ENCODE measurements at places on chromosomes 16 and 17.

DNA sequence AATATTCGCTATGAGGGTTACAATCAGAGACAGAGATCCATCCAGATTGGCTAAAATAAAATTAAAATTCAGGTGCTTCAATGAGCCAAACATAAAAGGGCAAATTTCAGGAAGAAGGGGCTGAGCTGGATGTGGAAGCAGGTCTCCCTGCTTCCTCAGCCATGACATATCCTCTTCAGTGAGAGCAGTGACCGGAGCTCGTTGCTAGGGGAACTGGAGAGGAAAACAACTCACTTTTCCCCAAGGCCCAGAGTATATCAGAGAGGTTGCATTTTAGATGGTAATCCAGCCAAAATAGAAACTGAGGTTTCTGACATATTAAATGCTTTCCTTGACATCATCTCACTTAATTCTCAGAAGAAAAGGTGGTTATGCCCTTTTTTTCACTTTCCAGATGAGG lies 503.5 kb downstream of the HS3ST4 start:
- no peak for DNase-seq

DNA sequence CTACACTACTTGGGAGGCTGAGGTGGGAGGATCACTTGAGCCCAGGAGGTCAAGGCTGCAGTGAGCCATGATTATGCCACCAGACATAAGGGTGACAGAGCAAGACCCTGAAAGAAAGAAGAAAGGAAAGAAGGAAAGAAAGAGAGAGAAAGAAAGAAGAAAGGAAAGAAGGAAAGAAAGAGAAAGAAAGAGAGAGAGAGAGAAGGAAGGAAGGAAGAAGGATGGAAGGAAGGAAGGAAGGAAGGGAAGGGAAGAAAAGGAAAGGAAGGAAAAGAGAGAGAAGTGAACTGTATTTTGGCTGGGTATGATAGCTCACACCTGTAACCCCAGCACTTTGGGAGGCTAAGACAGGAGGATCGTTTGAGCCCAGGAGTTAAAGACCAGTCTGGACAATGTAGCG lies 24.3 kb upstream of the PYY start:
- DNase-seq, result no peak

DNA sequence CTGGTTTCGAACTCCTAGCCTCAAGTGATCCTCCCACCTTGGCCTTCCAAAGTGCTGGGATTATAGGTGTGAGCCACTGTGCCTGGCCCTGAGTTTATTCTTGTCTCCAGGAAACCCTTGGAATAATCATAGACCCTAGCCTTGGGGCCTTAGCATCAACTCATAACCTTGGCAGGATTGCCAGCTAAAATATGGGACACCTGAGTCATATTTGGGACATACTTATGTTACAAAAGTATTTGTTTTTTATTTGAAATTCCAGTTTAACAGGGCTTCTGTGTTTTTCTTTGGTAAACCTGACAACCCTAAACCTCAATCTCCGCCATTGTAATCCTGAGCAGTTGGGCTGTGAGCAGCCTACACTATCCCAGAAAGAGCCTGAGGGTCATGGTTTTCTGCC lies 28.6 kb upstream of the TNS4 start:
- DNase-seq, result no peak

- no peak for DNase-seq
Measured at GRCh38 chr17:14953405-14953804, 311.7 kb downstream of the PMP22 start.

GRCh38 chr16:66273053-66273452 lies 93.4 kb upstream of the CDH5 start:
- no peak for DNase-seq

GRCh38 chr17:72667096-72668063 lies 425.1 kb downstream of the SLC39A11 start:
- no peak for DNase-seq

DNA sequence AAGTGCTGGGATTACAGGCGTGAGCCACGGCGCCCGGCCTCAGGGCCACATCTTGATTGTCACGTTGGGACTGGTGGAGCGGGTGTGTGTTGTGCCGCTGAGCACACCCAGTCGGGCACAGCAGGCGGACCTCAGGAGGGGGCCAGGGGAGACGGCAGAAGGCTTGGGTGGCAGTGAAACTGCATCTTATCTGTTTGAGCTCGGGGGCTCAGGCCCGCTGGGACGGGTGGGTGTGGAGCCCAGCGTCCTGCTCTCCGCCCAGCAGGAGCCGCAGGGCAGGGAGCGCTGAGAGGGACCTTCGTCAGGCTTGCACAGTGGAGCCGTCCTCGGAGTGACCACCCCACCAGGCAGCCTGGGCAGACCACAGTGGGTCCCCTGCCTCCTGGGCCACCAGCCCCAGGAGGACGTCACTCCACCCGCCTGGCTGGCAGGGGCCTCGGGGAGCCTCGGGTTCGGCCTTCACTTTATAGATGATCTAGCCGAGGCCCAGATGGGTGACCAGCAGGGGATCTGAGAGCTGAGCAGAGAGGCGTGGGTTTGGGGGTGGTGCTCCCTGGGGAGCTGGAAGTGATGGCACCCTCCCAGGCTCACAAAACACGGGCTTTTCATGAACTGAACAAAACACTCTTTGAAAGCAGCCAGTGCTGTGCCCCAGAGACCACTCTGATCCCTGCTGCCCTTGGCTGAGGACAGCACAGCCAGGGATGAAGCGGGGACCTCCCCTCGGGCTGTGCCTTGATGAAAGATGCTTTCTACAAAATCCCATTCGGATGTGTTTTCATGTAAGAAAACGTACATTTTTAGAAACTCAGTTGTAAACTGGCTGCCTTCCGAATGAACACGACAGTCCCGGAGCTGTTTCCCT lies 181.1 kb downstream of the SEC14L1 start:
- DNase-seq, result no peak

GRCh38 chr16:46947900-46948547 lies 25.4 kb downstream of the DNAJA2 start:
- no peak for DNase-seq

- DNase-seq, result peak; percentile 29
Measured at GRCh38 chr16:54932737-54933254, 2.1 kb downstream of the IRX5 start.

- DNase-seq, result no peak
Measured at GRCh38 chr17:68740555-68741447, 139.6 kb upstream of the FAM20A start.

- peak; percentile 23 for DNase-seq
Measured at GRCh38 chr17:58156839-58157803, 8.9 kb downstream of the OR4D1 start.

GRCh38 chr17:2438823-2439222 lies 38.0 kb upstream of the MNT start:
- DNase-seq, result no peak

- DNase-seq, result no peak
Measured at GRCh38 chr16:79047337-79047736, 553.2 kb downstream of the MAF start.

DNA sequence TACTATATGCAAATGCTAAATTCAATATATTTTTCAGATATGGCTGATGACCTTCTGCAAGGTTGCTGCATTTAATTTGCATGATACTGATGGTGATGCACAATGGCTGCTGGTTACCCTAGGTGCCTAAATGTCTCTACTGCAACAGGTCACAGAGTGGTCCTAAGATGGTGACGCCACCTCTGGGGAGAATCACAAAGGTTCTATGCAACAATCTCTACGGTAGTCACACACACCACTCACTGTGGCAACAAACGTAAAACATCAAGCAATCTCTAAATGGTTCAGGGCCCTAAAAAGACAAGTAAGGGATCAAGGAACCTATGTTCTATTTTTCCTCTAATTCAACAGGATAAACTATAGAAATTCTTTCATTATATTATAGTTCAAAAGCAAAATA lies 293.3 kb downstream of the CEP112 start:
- no peak for DNase-seq

DNA sequence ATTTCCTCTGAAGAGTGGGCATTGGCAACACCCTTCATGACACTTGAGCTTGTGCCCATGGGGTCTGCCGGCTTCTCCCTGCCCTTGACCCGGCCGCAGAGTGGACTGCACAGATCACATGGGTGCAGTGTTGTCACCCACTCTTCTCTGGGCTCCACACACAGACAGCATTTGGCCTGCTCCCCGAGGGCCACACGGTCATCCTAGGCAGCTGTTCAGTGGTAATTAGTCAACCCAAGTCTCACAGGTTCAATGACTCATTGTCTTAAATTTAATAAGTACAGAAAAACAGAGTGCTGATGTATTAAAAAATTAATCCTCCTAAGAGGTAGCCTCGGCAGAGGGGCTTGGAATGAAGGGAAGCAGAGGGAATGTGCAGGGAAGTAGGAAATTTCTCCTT lies 204.8 kb downstream of the MSI2 start:
- DNase-seq, result no peak

- no peak for DNase-seq
Measured at GRCh38 chr17:2239882-2240430, 63.6 kb downstream of the SMG6 start.

- DNase-seq, result no peak
Measured at GRCh38 chr16:49365711-49366509, 7.7 kb upstream of the C16orf78 start.

DNA sequence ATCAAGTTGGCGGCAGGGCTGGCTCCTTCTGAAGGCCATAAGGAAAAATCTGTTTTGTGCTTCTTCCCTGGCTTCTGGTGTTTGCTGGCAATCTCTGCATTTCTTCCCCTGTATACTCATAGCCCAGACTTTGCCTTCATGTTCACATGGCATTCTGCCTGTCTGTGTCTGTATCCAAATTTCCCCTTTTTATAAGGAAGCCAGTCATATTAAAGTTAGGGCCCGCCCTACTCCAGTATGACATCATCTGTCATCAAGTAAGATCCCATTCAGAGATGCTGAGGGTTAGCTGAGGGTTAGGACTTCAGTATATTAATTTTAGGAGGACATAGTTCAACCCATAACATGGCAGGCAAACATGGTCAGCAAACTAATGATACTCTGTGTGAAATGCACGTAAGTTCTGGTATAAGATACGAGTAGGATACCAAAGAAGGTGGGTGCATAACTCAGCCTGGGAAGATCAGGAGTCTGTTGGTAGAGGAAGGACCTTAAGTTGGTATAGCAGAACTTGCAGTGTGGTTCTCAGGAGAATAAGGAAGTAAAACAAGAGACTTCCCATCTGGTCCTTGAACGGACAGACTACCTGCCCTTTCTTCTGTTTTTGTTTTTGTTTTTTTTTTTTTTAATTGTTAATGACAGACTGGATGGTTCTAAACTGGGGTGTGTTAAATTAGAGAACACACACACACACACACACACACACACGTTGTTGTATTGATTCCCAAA lies 13.9 kb downstream of the MAP2K6 start:
- DNase-seq, result no peak

GRCh38 chr16:67547423-67548264 lies 14.7 kb upstream of the CTCF start:
- no peak for DNase-seq

DNA sequence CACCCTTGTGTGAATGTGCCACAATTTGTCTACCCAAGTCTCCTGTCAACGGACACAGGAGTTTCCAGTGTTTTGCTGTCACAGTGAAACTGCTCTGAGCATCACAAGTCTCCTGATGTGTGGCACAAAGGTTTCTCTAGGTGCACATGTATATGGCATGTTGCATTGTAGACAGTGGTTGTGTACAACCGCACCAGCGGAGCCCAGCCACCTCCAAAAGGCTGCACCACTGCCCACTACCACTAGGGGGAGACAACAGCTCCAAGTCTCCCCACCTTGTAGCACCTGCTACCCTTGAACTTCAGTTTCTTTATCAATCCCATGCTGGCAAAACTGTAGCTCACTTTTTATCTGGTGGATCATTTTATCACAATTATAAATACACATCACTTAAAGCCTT lies 95.5 kb upstream of the ZNF469 start:
- DNase-seq, result no peak

DNA sequence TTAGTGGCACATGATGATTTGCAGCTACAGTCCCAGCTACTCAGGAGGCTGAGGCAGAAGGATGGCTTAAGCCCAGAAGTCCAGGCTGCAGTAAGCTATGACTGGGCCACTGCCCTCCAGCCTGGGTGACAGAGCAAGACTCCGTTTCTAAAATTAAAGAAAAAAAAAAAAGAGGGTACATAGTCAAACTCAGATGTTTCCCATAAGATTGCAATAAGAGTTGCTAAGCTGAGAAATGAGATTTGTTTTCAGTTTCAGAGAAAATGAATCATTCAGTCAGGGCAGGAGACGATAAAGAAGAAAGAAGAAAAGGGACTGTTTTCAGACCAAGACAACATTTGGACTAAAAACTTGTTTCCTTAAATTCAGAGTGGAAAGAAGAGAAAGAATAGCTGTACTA lies 30.2 kb upstream of the PHLPP2 start:
- DNase-seq, result no peak

DNA sequence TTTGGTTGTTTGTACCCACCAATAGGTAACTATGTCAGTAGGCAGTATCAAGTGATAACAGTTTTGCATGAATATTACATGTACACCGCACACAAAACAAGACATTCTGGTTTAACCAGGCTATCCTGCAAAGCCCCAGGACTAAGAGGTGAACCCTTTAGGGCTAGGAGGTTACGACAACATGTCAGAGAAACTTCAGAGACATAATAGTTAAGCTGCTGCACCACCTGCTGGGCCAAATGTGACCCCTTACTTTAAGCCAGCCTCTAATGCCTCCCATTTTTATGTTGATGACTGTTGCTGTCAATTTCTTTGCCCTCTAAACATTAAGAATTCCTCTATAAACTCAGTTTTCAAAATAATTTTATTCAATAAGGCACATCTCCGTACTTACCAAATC lies 15.4 kb downstream of the SRP68 start:
- DNase-seq, result no peak

DNA sequence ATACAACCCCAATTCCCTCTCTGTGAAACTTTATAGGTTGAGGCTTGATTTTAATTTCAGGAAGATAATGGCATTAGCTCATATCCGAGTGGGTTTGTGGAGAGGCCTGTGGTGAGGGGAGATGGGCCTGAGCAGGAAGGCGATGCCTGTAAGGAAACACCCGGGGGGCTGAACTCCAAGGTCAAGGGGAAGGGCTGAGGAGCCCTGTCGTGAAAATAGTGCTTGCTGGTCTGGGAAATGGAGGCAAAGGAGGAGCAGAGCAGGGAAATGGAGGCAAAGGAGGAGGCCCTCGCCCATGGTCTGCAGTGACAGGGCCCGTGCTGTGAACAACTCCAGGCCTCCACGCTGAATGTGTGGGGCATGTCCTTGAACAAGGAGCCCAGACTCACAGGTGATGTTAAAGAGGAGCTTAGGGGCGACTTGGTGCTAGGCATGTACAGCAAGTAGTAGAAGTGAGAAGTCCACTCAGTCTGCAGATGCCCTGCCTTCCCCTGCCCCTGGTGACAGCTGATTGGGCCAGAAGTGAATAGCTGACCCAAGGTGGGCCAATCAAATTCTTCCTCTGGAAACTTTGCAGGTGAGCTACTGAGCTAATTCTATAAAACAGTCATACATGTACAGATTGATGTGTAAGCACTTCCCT lies 38.1 kb downstream of the MRPS23 start:
- DNase-seq, result no peak

- no peak for DNase-seq
Measured at GRCh38 chr16:47366228-47366627, 94.6 kb downstream of the ITFG1 start.
